ENCODE measurements at places on chromosomes 5 and 9.

- H3K4me1 ChIP-seq: peaks cover 9% of the 10 kb centered on the region
- no peak overlapping the region for H3K4me3 ChIP-seq
- peaks cover 56% of the 10 kb centered on the region for H3K36me3 ChIP-seq
- DNase-seq: no peak
Measured at GRCh38 chr5:83562071-83562606, 90.6 kb downstream of the VCAN start.

DNA sequence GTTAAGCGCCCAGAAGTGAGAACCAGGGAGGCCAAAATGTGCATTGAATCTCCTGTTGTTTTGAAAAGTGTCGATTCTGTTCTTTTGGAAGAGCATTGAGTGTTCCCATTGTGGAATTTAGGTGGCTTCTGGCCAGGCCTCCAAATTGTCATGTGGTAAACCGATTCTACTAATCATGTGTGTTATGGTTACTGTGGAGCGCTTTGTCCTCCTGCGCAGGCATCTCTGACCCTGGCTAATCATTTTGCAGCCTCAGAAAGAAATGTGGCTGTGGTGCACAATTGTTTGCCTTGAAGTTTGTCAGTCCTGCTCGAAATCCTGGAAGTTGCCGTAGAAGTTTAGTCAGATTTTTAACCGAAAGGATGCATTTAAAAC is 121.3 kb downstream of the RASGRF2 start:
- H3K4me3 ChIP-seq: no peak overlapping the region
- no peak for DNase-seq
- H3K27ac ChIP-seq: no peak overlapping the region
- no peaks in the 10 kb centered on the region for H3K27me3 ChIP-seq
- no peaks in the 10 kb centered on the region for H3K4me1 ChIP-seq

DNA sequence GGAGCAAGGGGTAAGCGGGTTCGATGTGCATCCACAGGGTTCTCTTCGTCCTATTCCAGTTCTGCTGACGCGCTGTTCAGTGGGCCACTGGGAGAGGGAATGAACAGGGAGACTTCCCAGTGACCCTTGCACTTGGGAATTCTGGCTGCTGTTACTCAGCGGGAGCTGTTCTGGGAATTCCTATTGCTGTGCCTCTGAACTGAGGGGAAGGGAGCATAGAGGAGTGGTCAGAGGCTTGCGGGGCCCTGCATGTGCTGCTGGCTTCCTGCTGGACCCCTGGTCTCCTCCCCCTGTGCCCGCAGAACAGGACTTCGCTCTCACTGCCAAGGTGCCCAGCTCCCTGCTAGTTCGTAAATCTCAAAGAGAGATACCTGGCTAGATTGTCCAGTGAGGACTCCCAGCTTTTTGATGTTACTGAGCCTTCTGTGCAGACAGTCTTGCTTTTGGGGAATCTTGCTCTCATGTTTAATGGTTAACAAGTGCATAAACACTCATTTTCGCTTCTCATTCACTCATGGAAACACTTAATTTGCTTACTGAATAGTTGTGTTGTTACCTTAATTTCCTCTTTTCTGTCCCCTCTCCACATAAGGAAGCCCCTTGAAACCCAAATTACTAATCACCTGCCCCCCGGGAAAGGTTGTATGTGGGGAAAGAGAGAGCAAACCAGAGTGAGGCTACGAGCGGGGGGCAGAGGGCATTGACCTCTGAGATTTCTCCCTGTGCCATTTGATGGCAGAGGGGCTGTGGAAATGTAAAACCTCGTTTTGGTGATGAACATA is 5.9 kb downstream of the TRIO start:
- no peaks in the 10 kb centered on the region for H3K27me3 ChIP-seq
- H3K36me3 ChIP-seq: peaks cover 3% of the 10 kb centered on the region

DNA sequence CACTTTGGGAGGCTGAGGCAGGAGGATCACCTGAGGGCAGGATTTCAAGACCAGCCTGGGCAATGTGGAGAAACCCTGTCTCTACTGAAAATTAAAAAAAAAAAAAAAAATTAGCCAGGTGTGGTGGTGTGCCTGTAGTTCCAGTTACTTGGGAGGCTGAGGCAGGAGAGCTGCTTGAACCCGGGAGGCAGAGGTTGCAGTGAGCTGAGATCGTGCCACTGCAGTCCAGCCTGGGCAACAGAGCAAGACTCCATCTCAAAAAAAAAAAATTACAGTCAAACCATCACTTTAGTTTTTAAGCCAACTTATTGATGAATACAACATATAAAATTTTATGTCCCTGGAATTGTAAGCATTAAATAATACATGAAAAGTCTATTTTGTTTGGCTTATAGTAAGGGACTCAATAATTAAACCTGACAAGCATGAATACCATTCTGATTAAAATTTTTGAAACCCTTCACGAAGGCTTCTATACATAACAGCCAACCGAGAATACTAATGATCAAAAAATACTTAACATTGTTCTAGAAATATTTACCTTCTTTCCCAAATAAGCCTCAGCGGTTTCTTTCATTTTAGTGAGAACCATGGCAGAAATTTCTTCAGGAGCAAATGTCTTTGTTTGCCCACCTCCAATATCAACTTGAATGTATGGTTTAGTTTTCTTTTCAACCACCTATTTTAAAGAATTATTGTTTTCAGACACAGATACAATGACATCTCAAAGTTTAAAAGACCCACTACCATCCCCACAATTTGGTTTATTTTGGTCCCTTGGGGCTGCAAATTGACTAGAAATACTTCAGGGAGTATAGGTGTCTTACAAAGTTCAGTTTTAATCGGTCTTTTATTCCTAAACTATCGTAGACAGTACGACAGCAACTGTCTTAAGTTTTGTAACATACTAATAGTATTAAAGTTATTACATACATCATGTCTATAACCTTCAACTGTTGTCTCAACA is 1.2 kb downstream of the HSPA5 start:
- no peaks in the 10 kb centered on the region for H3K27me3 ChIP-seq
- peaks cover 20% of the 10 kb centered on the region for H3K4me1 ChIP-seq
- peak overlapping the region; percentile 93 for H3K27ac ChIP-seq
- H3K4me3 ChIP-seq: peak overlapping the region; percentile 83

- H3K36me3 ChIP-seq: no peaks in the 10 kb centered on the region
- no peaks in the 10 kb centered on the region for H3K4me1 ChIP-seq
- H3K27ac ChIP-seq: no peak overlapping the region
Measured at GRCh38 chr5:57932761-57933160, 450.1 kb upstream of the ACTBL2 start.

DNA sequence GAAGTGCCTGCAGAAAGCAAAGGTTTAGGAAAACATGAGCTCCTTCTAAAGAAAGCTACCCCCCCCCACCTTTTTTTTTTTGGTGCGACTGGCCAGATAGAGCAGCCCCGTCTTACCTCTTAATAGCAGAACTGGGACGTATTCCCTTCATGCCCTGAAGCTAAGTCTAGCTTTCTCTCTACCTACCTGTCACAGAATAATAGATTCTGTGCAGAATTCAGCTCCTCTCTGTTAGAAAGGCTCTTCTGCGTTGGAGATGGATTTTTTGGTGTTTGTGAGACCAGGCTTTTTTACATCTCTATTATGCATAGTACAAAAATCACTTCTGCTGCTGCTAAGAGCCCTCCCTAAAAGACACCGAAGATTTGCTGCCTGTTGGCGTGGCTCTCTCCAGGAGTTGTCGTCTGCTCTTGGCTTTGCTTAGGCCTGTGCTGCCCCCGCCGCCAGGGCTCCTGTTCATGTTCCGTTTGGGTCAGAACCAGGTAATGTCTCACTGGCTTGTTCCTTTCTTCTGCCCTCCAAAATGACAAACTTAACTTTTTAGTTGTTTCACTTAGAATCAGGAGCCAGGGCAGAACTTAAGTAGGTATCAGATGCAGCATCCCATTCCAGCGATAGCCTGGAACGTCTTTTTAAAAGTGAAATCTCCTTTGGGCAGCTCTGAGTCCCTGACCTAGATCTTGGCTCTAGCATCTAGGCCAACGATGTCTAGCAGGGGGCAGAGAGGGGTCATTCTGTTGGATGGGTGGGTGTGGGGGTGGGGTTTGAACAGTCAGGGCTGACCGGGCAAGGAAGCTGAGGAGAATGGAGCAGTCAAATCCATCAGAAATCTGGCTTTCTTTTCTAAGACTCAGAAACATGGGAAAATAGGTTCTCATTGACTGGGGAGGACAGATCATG is 2.5 kb downstream of the TRIO start:
- H3K27ac ChIP-seq: peak overlapping the region; percentile 87
- H3K4me3 ChIP-seq: peak overlapping the region; percentile 95
- DNase-seq: no peak
- H3K27me3 ChIP-seq: no peaks in the 10 kb centered on the region
- H3K36me3 ChIP-seq: peaks cover 3% of the 10 kb centered on the region

DNA sequence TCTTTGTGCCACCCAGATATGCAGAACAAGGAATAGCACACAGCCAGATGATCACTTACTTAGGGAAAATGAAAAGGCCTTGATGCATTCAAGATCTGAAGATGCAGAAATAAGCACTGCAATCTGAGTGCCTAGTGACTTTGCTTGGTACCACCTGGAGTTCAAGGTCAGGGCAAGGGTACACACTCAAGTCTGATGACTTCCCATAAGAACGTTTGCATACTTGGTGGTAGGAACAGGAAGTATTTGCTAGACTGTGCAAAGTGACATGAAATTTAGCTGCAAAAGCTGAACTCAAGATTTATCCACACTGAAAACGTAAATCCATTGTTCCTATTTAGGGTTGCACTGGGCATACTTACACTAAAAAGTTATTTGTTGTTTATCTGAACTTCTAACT is 177.1 kb downstream of the PIK3R1 start:
- H3K27ac ChIP-seq: no peak overlapping the region
- H3K4me3 ChIP-seq: no peak overlapping the region
- no peak for DNase-seq
- no peaks in the 10 kb centered on the region for H3K4me1 ChIP-seq
- no peaks in the 10 kb centered on the region for H3K27me3 ChIP-seq
- no peaks in the 10 kb centered on the region for H3K36me3 ChIP-seq

DNA sequence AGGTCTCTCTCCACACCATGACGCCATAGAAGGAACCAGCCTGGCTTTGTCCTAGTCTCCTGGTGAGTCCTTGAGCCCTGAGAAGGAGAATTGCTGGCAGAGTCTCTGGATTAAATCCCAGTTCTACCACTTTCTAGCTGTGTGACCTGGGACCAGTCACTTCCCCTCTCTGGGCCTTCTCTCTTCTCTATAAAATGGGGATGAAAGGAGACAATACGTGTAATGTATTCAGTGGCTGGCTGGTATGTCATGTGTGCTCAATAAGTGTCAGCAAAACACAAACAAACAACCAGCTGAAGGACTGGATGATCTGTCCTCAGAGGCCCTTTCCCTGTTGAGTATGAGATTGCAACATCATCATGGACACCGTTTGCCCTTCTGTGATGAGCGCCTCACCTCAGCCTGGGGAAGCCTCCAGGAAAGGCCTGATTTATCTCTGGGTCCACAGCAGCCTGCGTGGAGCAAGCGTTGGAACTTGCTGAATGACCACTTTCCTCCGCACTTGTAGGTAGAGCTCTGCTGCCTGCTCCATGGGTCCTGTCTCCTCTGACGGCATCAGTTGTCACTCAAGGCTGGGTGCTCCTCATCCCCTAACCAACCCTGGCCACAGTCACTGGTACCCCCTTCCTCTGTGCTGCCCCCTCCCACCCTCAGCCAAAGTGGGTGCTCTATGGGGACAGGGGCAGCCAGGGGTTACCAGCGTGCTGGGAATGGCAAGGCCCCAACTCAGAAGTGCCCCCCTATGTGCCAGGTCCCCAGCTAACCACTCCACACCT is 3.6 kb upstream of the NR5A1 start:
- H3K27me3 ChIP-seq: 0 out of 2 replicates have a peak, but pooled peaks cover 3% of the 10 kb centered on the region
- DNase-seq: peak; percentile 14
- no peaks in the 10 kb centered on the region for H3K36me3 ChIP-seq
- no peak overlapping the region for H3K4me3 ChIP-seq
- H3K4me1 ChIP-seq: peaks cover 31% of the 10 kb centered on the region

DNA sequence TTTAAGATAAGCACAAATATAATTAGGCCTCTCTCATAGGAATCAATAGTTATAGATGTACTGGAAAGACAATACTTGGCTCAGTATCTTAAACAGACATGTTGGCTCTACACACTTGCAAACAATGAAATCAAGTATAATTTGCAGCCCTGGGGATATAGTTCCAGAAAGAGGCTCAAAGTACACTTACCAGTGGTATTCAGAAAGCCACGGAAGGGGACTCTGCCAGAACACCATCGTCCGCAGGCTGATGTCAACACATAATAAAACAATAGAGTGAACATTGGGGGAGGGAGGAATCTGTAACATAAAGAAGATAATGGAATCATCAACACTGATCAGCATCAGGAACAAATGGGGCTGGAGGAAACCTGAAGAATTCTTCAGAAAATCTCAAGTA is 31.2 kb upstream of the EBF1 start:
- no peak overlapping the region for H3K27ac ChIP-seq
- DNase-seq: no peak
- H3K27me3 ChIP-seq: no peaks in the 10 kb centered on the region
- H3K4me3 ChIP-seq: no peak overlapping the region

- DNase-seq: no peak
- no peaks in the 10 kb centered on the region for H3K27me3 ChIP-seq
- H3K4me3 ChIP-seq: no peak overlapping the region
- H3K27ac ChIP-seq: no peak overlapping the region
- H3K36me3 ChIP-seq: no peaks in the 10 kb centered on the region
- H3K4me1 ChIP-seq: peaks cover 39% of the 10 kb centered on the region
Measured at GRCh38 chr5:68264024-68264956, 48.7 kb downstream of the PIK3R1 start.

DNA sequence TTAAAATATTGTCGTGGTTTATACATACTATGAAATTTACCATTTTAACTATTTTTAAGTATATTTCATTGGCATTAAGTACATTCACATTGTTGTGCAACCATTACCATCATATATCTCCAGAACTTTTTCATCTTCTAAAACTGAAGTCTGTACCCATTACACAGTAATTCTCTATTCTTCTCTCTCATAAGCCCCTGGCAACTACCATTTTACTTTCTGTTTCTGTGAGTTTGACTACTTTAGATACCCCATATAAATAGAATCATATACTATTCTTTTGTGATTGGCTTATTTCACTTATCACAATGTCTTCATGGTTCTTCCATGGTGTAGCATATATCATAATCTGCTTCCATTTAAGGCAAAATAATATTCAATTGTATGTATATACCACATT is 30.3 kb downstream of the NDUFS4 start:
- no peak for DNase-seq
- no peaks in the 10 kb centered on the region for H3K4me1 ChIP-seq
- H3K4me3 ChIP-seq: no peak overlapping the region
- no peaks in the 10 kb centered on the region for H3K36me3 ChIP-seq
- H3K27ac ChIP-seq: no peak overlapping the region

DNA sequence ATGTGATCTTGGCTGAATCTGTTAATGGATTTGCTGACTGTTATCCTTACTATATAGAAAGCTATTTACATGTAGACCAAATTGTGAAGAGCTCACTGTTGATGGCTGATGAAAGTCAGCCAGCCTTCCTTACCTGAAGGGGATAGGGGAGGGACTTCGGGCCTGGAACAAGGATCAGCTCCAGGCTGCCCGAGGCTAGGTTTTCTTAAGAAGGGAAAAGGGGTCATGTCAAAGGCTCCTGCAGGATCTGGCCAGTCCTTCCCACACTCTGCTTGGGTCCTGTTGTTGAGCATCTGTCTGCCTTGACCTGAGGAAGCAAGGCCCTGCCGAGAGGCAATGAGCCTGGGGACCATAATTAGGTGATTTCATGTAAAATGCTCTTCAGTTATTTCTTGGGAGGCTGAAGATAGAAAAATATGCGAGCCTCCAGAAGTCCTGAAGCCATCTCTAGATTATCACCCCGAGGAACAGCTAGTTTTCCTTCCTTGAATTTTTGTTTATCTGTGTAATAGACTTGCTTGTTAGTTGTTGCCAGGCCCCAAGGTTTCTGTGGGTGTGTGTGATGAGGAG is 261.4 kb downstream of the PDZD2 start:
- H3K4me3 ChIP-seq: no peak overlapping the region
- H3K36me3 ChIP-seq: no peaks in the 10 kb centered on the region

- H3K27ac ChIP-seq: no peak overlapping the region
- no peaks in the 10 kb centered on the region for H3K27me3 ChIP-seq
- no peak overlapping the region for H3K4me3 ChIP-seq
- peaks cover 14% of the 10 kb centered on the region for H3K4me1 ChIP-seq
Measured at GRCh38 chr5:91177639-91178038, 205.5 kb downstream of the ARRDC3 start.
